ENCODE measurements at places on chromosomes 5 and 9.

GRCh38 chr5:133818031-133818431 is 150.4 kb downstream of the C5orf15 start:
- DNase-seq, result peak; percentile 59

DNA sequence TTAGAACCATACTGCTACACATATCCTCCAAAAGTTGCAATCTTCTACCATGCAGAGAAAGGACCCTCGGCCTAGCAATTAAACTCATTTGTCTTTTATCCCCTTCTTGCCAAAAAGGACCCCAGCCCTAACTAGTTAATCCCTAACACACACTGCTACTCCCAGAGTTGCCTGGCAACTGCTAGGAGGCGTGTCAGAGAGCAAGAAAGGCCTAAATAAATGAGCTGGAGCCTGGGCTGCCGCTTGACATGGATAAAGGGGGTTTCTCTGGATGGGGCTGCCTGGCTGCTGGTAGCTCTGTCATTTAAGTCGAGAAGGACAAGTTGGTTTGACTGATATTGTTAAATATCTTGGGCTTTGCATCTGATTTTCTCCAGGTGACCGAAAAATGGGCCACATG is 194.8 kb downstream of the CRB2 start:
- DNase-seq, result no peak

DNA sequence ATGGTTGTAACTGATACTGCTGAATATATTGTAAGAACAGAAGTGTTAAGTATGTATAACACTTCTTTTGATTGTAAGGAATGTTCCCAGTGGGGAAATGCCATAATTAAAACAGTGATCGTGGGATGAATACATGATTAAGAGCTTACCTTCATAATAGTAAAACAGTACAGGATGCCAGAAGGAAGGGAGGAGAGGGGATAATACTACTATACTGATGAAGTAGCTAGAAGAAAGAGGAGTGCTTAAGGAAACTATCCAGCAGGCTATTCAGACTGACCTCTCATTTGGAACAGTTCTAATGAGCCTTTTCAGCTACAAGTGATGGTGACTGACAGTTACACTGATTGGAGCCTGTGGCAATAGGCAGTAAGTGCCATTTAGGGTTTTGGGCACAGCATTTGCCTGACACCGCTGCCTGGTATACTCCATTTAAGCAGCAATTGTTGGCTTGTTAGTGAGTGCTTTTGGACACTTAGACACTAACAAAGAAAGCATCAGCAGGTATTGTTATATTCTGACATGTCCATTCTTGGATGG is 33.8 kb upstream of the KDM4C start:
- DNase-seq, result no peak

DNA sequence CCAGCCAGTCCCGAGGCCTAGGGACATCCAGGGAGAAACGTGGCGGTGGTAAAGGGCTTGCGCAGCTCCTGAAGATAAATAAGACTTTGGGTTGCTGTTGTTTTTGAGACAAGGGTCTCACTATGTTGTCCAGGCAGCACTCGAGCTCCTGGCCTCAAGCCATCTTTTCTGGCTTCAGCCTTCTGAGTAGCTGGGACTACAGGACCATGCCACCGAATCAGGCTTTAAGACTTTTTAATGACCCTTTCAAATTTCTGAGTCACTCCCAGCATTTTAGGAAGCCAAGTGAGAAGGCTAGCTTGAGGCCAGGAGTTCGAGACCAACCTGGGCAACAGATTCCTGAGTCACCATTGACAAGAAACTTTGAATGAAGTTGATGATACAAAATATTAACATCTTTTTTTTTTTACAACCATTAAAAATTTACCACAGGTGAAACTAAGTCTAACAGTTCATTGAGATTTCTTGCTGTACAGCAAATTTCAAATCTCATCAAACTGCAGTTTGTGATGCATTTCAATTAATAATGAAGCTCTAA is 817 bp upstream of the GNE start:
- no peak for DNase-seq

GRCh38 chr5:127256886-127257597 is 33.6 kb upstream of the MEGF10 start:
- DNase-seq, result no peak

- no peak for DNase-seq
Measured at GRCh38 chr9:4356306-4356705, 56.4 kb upstream of the GLIS3 start.

- no peak for DNase-seq
Measured at GRCh38 chr5:108521011-108521700, 139.3 kb upstream of the FBXL17 start.

DNA sequence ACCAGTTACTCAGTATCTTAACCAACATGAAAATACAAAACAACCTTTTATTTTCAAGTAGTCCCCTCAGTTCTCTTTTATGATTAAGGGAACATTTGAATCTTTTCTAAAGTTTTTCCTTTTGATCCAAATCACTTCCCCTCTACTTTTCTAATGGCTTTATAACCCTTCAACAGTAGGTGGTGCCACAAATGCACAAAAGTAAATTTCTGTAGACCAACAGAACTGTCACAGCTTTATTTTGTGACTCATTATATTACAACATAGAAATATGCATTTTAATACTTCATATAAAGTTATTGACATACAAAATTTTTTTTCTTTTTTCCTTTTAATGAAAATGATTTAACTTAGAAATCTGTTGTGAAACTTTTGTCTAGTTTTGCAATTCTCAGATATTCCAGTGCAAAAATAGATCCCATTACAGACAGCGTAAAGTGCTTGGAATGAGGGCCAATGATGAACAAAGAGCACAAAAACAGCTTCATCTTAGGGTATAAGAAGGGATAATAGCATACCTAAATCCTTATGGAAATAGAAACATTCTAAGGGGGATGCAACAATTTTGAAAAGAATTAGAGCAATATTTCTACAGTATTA is 17.0 kb downstream of the NIPSNAP3B start:
- DNase-seq, result no peak

GRCh38 chr9:12934545-12935272 is 159.9 kb downstream of the LURAP1L start:
- no peak for DNase-seq

DNA sequence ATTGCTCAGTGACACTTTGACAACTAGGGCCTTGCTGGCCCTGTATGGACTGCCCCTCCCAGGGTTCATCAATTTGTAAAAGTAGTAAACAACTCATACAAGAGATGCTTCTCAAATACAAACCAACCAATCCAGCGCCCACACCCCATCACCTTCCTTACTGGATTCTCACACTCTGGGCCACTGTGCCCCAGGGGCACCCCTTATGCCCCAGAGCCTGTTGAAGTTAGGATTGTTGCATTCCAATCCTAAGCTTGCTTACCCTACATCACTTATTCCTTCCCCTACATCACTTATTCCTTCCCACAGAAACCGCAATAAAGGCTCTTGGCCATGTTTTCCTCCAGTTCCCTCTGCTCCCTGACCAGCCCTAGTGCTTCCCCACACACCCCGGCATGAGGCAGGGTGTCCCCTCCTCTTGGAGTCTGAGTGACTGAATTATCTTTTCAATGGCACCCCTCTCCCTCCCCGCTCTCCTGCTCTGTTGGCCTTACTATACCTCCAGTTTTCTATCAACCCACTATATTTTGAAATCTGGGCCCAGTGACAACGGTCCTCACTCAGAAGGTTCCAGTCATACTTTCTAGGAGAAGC is 182.4 kb upstream of the S1PR3 start:
- no peak for DNase-seq

GRCh38 chr5:80871541-80871961 is 88.6 kb upstream of the RASGRF2 start:
- DNase-seq, result no peak

GRCh38 chr5:168123631-168124528 is 167.6 kb upstream of the WWC1 start:
- DNase-seq, result no peak

DNA sequence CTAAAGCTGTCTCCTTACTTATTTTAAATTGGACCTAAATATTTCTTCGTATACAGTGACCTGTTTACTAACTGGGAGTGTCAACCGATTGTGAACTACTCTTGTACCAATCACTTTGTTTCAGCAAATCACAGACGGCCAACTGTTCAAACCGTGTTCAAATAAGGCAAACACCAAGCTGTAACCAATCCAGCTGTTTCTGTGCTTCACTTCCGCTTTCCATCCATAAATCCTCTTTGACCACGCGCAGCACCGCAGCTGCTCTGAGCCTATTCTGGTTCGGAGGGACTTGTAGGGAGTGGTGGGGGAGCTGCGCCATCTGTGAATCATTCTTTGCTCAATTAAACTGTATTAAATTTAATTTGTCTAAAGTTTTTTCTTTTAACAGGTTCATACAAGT is 4.8 kb upstream of the FAM240B start:
- DNase-seq, result no peak

- DNase-seq, result peak; percentile 84
Measured at GRCh38 chr9:123329329-123329955, 26.6 kb upstream of the CRB2 start.

GRCh38 chr5:84215521-84215920 is 169.2 kb downstream of the EDIL3 start:
- DNase-seq, result no peak

- no peak for DNase-seq
Measured at GRCh38 chr9:105554042-105554441, 3.9 kb upstream of the FKTN start.

DNA sequence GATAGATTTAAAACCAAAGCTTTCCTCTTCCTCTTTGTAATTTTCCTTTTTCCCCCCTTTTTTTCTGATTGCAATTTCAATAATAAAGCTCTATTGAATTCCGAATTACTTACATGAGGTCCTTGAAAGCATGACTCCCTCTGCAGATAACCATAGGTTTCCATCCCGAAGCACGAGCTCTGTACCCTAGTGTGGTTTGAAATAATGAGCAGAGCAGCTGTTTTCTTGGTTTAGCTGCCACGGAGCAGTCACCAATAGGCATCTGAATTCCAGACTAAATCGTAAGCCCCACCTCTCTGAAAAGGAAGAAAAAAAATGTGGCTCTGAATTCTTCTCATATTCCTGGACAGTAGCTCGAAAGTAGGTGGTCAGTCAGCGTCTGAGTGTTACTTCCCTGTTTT is 18.5 kb upstream of the GNE start:
- DNase-seq, result no peak

- no peak for DNase-seq
Measured at GRCh38 chr5:140546851-140547507, 483 bp upstream of the EIF4EBP3 start.

- DNase-seq, result no peak
Measured at GRCh38 chr5:120043431-120043830, 414.1 kb downstream of the FAM170A start.

DNA sequence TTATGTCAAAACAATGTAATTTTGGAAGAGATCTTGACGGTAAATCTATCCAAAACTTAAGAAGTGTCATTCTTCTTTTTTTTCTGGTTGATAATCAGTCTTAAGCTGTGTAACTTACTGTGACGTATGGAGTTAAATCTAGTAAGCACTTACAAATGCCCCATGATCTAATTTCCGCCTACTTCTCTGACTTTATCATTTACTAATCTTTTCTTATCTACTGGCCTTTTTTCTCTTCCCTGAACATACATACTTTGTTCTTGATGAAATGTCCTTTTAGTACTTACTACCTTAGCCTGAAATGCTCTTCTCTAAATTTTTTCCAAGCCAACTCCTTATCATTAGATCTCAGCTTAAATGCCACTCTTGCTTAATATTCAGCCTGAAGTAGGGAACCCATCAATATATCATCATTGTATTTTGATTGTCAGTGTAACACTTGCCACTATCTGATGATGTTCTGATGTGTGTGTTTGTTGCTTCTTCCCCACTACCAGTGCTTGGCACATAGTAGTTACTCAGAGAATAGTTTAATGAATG is 27.6 kb downstream of the AP3S1 start:
- no peak for DNase-seq

- no peak for DNase-seq
Measured at GRCh38 chr9:14842269-14842668, 68.0 kb downstream of the FREM1 start.

DNA sequence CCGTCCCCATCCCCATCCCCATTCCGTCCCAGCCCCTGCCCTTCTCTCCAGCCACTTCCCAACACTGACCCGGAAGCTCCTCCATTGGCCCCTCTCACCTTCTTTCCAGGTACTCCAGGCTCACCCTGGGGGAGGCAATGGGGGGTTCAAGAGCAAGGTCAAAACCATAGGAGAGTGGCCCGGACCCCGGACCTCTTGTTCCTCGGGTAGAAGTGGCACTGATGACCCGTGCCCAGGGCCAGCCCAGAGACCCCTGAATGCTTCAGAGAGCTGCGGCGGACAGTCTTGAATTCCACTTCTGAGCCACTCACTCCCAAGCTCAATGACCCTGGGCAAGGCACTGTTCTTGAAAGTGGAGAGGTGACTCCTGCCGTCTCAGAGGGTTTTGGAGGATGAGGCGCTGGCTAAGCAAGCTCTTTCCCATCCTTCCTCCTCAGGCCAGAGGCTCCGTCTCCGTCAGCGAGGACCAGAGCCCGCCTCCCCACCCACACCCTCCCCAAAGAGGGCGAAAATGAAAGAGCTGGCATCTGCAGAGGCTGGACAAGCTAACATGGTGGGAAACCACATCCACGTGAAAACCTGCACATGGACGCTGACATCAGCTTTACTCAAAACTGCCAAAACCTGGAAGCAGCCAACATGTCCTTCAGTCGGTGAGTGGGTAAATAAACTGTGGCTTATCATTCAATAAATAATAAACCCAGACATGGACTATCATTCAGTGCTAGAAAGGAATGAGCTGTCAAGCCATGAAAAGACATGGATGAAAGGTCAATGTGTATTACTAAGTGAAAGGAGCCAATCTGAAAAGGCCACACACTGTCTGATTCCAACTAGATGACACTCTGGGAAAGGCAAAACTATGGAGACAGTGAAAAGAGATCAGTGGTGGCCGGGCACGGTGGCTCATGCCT is 27.3 kb upstream of the PHYKPL start:
- no peak for DNase-seq

- DNase-seq, result no peak
Measured at GRCh38 chr9:15231788-15232635, 75.0 kb downstream of the TTC39B start.

DNA sequence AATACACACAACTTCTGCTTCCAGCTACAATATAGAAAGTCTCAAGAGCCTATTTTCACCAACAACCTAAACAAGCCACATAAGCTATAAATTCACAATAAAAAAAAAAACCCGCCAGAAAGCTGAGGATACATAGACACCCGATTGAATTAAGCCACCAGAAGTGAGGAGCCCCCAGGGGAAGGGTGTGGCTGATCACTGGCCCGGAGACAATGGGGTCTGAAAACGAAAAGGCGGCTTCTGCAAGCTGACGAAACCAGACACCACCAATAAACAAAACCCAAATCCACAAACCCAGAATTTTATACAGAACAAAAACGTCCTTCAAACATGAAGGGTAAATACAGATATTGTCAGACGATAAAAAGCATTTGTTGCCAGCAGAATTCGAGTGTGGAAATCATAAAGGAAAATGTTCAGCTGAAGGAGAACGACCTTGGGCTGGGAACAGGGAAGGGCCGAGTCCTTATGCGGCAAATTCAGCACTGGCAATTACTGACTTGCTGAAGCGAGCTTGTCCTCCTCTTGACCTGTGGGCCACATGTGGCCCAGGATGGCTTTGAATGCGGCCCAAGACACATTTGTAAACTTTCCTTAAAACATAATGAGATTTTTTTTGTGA is 39.6 kb upstream of the CEP72 start:
- DNase-seq, result no peak

Data from ureter (tissue), 1 donor.